ENCODE measurements at places on chromosomes 3 and 15.

DNA sequence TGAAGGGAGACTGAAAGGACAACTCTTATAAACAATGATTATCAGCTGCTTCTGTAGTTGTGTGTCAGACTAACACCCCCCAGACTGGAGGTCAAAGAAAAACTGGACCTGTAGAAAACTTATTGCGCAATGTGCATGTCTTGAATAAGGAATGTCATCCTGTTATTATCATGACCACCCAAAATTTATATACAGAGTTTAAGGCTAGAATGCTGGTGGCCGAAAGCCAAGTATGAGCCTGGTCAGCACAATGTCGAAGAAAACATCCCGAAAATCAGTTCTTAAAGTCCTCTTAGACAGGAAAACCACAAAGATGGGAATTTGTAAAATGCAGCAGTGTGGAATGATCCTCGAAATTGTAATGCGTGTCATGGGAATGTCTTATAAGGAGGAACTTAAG is 29.3 kb downstream of the RFTN1 start:
- DNase-seq: no peak

- DNase-seq: no peak
Measured at GRCh38 chr3:47017504-47018268, 38.2 kb downstream of the NBEAL2 start.

DNA sequence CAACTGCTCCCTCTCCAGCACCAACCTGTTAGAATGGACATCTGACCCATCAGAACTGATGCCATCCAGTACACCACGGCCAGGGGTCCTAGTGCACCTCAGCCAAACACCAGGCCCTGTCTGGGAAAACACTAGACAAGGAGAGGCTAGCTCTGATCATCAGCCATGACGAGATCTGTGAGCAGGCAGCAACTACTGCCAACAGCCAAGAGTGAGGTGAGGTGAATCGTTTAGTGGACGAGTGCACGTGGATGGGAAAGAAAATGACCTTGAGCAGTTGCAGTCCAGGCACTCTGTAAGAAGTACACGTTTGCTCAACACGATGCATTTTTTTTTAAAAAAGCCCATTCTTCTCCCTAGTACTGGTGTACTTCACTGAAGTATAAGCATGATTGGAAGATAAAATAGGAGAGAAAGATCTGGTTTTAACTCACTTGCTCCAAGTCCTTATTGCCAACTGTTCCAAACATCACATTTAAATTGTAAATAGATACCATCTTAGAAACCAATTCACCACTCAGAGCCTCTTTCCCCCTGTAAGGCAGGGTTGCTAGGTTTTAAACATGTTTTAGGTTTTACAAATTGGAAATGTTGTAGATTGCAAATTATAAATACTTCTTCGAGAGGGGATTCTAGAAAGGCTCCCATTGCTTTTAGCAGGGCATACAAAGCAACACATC is 5.7 kb downstream of the ST8SIA2 start:
- no peak for DNase-seq

GRCh38 chr3:33287672-33288282 is 10.5 kb downstream of the FBXL2 start:
- no peak for DNase-seq

GRCh38 chr15:78242128-78242527 is 7.8 kb upstream of the ACSBG1 start:
- no peak for DNase-seq

DNA sequence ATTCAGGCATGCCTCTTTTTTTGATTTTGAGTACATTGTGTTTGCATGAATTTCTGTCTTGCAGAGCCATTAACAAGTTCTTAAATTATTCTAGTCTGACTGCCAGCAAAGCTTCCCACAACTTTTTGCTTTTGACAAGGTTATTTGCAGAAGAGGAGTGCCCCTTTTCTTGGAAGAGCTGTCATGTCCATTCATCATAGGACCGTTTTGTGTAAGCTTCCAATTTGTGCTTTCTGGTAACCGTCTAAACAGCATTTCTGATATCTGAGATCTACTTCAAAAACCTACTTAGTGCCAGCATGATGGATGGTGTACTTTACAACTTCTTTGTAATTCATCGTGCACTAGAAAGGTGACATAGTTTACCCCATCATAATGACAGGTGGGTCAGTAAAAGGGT is 379.7 kb downstream of the NAALADL2 start:
- DNase-seq: no peak

- no peak for DNase-seq
Measured at GRCh38 chr3:32138545-32139104, 32.2 kb downstream of the GPD1L start.

- DNase-seq: no peak
Measured at GRCh38 chr15:82647835-82648256, 683 bp upstream of the CPEB1 start.

All from globus pallidus (tissue), 1 donor.